Stomach (tissue), 19 donors: ENCODE measurements at places on chromosomes 7 and 10.

GRCh38 chr10:103590744-103591291, 97.3 kb downstream of the NEURL1 start:
- no peaks in the 10 kb centered on the region for H3K27me3 ChIP-seq
- no peak for DNase-seq
- H3K4me1 ChIP-seq, result no peaks in the 10 kb centered on the region

- DNase-seq, result no peak
- H3K4me3 ChIP-seq, result no peak overlapping the region
- H3K36me3 ChIP-seq, result no peaks in the 10 kb centered on the region
- no peak overlapping the region for H3K27ac ChIP-seq
- H3K4me1 ChIP-seq, result no peaks in the 10 kb centered on the region
- no peaks in the 10 kb centered on the region for H3K27me3 ChIP-seq
Measured at GRCh38 chr10:15189133-15189885, 20.8 kb upstream of the NMT2 start.

GRCh38 chr7:116195451-116195850, 14.9 kb upstream of the TES start:
- no peak for DNase-seq
- H3K27ac ChIP-seq, result no peak overlapping the region
- H3K36me3 ChIP-seq, result no peaks in the 10 kb centered on the region
- no peaks in the 10 kb centered on the region for H3K27me3 ChIP-seq
- no peaks in the 10 kb centered on the region for H3K4me1 ChIP-seq

GRCh38 chr10:91433620-91434019, 23.5 kb downstream of the HECTD2 start:
- H3K4me3 ChIP-seq, result no peak overlapping the region
- H3K27me3 ChIP-seq, result no peaks in the 10 kb centered on the region
- H3K4me1 ChIP-seq, result peaks cover 7% of the 10 kb centered on the region
- H3K27ac ChIP-seq, result no peak overlapping the region
- peaks cover 29% of the 10 kb centered on the region for H3K36me3 ChIP-seq

DNA sequence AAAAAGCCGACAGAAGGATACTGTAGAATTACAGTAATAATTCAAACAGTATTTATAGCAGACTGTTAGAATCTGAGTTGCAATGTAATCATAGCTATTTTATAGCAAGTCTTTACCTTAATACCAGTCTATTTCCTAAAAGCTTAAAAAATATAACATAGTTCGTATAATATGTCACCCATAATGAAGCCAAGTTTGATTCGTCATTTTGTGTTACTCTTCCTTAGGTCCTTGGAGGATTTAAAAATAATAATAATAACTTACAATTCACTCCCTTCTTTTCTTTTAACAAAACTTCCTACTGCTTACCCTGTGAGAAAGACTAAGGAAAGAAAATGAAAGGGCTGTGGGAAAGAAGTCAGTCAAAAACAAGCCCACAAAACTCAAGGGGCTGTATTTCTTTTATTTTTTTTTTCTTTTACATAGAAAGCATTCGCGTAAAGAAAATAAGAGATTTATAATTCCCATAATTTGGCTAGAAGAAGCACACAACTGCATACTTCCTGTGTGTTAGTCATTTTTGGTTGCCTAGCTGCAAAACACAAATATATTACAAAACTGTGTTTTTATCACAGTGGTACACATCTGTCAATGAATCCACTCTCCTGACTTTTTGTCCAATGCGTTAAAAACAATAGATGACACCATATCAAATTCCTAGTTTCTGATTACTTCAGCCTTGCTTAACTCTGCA, 187.2 kb upstream of the CELF2 start:
- H3K27ac ChIP-seq, result peak overlapping the region; percentile 42
- peaks cover 8% of the 10 kb centered on the region for H3K4me1 ChIP-seq
- H3K27me3 ChIP-seq, result no peaks in the 10 kb centered on the region
- DNase-seq, result no peak

DNA sequence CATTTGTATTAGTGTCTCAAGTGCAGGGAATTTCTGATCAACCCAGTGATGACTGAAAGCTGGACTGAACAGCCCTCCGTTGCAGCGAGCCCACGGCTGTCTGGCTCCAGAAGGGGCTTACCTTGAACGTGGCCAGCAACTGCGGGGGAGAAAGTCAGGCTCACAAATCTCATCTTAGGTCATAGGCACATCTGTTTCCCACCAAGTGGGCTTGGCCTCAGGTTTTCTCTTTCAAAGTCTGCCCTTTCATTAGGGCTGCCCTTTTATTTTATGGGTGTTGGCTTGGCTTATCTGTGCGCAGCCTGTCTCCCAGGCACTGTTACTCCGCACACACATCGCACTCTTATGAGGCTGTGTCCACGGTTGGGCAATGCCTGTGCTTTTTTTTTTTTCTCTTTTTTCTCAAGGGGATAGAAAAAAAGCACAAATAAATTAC, 178.0 kb downstream of the JCAD start:
- H3K4me1 ChIP-seq, result peaks cover 5% of the 10 kb centered on the region
- H3K27me3 ChIP-seq, result no peaks in the 10 kb centered on the region
- H3K4me3 ChIP-seq, result no peak overlapping the region

DNA sequence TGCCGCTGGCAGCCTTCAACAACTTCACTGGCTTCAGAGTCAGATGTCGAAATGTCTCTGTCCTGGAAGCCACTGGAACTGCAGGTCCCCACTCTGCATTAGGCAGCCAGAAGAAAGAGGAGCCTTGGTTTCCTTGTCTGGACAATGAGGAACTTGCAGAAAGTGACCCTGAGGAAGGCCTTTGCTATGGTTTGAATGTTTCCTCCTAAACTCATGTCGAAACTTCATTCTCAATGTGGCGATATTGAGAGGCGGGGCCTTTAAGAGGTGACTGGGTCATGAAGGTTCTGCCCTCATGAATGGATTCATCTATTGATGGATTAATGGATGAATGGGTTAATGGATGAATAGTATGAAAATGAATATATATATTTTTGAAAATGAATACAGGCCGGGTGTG, 61.6 kb upstream of the GPR26 start:
- no peaks in the 10 kb centered on the region for H3K4me1 ChIP-seq
- no peaks in the 10 kb centered on the region for H3K36me3 ChIP-seq
- no peaks in the 10 kb centered on the region for H3K27me3 ChIP-seq
- H3K4me3 ChIP-seq, result no peak overlapping the region

DNA sequence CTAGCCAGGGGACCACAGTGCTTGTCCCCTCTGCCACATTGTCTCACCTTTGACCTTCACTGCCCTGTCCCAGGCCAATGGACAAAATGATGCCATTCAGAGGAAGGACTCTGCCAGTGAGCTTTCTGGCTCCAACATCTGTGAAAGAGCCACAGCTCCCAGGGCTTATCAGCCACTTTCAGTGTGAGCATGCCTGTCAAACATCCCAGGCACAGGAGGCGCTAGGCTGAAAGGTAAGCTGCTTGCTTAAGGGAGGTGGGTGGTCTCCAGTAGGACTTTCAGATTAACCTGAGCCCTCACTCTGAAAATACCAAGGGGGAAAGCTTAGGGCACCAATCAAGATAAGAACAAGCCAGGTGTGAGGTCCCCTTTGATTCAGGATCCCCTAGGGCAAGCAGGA, 59.8 kb upstream of the GDF10 start:
- H3K27ac ChIP-seq, result no peak overlapping the region
- no peaks in the 10 kb centered on the region for H3K36me3 ChIP-seq
- H3K27me3 ChIP-seq, result peaks cover 4% of the 10 kb centered on the region
- no peaks in the 10 kb centered on the region for H3K4me1 ChIP-seq

GRCh38 chr10:8158193-8159071, 103.9 kb downstream of the GATA3 start:
- no peak overlapping the region for H3K27ac ChIP-seq
- no peaks in the 10 kb centered on the region for H3K27me3 ChIP-seq
- H3K4me1 ChIP-seq, result no peaks in the 10 kb centered on the region
- H3K36me3 ChIP-seq, result no peaks in the 10 kb centered on the region

- H3K27me3 ChIP-seq, result no peaks in the 10 kb centered on the region
- H3K27ac ChIP-seq, result no peak overlapping the region
- no peaks in the 10 kb centered on the region for H3K36me3 ChIP-seq
- H3K4me1 ChIP-seq, result peaks cover 45% of the 10 kb centered on the region
- no peak for DNase-seq
- H3K4me3 ChIP-seq, result no peak overlapping the region
Measured at GRCh38 chr7:137975221-137975620, 26.7 kb downstream of the CREB3L2 start.

GRCh38 chr7:75879771-75880184, 944 bp downstream of the RHBDD2 start:
- peak overlapping the region; percentile 96 for H3K4me3 ChIP-seq
- peaks cover 34% of the 10 kb centered on the region for H3K36me3 ChIP-seq
- H3K27ac ChIP-seq, result peak overlapping the region; percentile 94
- no peaks in the 10 kb centered on the region for H3K27me3 ChIP-seq
- peaks cover 4% of the 10 kb centered on the region for H3K4me1 ChIP-seq
- peak; percentile 40 for DNase-seq

- no peak overlapping the region for H3K27ac ChIP-seq
- H3K27me3 ChIP-seq, result no peaks in the 10 kb centered on the region
- DNase-seq, result no peak
- no peaks in the 10 kb centered on the region for H3K4me1 ChIP-seq
Measured at GRCh38 chr10:115295213-115295805, 202.1 kb downstream of the ATRNL1 start.

- H3K27ac ChIP-seq, result peak overlapping the region; percentile 22
- DNase-seq, result peak; percentile 27
- no peak overlapping the region for H3K4me3 ChIP-seq
- no peaks in the 10 kb centered on the region for H3K36me3 ChIP-seq
- no peaks in the 10 kb centered on the region for H3K27me3 ChIP-seq
Measured at GRCh38 chr10:19629567-19629966, 186.7 kb upstream of the PLXDC2 start.

- peaks cover 18% of the 10 kb centered on the region for H3K4me1 ChIP-seq
- H3K4me3 ChIP-seq, result no peak overlapping the region
- no peak overlapping the region for H3K27ac ChIP-seq
- DNase-seq, result peak; percentile 24
Measured at GRCh38 chr7:158029509-158029908, 558.1 kb downstream of the PTPRN2 start.

DNA sequence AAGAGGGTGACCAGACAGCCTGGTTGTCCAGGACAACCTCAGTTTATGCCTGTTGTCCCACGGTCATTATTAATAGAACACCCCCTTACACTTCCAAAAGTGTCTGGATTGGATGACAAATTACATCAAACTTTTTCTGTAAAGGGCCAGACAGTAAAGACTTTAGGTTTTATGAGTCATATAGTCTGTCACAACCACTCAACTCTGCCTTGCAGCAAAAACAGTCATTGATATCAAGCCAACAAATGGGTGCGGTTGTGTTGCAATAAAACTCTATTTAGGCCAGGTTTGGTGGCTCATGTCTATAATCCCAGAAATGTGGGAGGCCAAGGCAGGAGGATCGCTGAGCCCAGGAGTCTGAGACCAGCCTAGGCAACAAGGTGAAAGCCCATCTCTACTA, 66.7 kb upstream of the ATP6V0A4 start:
- H3K36me3 ChIP-seq, result peaks cover 49% of the 10 kb centered on the region
- H3K4me3 ChIP-seq, result no peak overlapping the region
- DNase-seq, result no peak
- no peaks in the 10 kb centered on the region for H3K27me3 ChIP-seq
- no peaks in the 10 kb centered on the region for H3K4me1 ChIP-seq

GRCh38 chr10:132277311-132277741, 30.4 kb downstream of the STK32C start:
- no peaks in the 10 kb centered on the region for H3K36me3 ChIP-seq
- H3K27me3 ChIP-seq, result no peaks in the 10 kb centered on the region
- H3K4me3 ChIP-seq, result no peak overlapping the region
- H3K27ac ChIP-seq, result no peak overlapping the region
- H3K4me1 ChIP-seq, result no peaks in the 10 kb centered on the region
- DNase-seq, result no peak

- peaks cover 3% of the 10 kb centered on the region for H3K27me3 ChIP-seq
- no peaks in the 10 kb centered on the region for H3K36me3 ChIP-seq
- DNase-seq, result no peak
- peaks cover 9% of the 10 kb centered on the region for H3K4me1 ChIP-seq
- H3K4me3 ChIP-seq, result no peak overlapping the region
- H3K27ac ChIP-seq, result no peak overlapping the region
Measured at GRCh38 chr10:17835688-17836087, 26.5 kb downstream of the MRC1 start.

DNA sequence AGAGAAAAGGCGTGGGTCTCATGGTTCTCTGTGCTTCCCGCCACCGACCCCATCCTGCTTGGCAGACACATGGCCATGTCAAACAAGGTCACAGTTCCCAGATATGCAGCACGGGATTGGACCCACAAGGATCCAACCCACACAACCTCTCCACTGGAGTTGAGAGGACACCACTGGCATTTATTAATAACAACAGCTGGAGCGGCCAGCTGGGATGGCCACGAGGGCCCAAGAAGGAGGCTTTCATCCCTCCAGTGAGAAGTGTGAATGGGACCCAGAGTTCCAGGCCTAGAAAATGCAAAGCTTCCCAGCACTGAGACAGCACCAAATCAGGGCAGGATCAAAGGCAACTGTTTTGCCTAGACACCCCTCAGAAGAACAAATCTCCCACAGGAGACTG, 31.5 kb downstream of the FGFR2 start:
- no peaks in the 10 kb centered on the region for H3K27me3 ChIP-seq
- H3K36me3 ChIP-seq, result no peaks in the 10 kb centered on the region
- no peak overlapping the region for H3K27ac ChIP-seq
- H3K4me3 ChIP-seq, result no peak overlapping the region
- H3K4me1 ChIP-seq, result no peaks in the 10 kb centered on the region
- no peak for DNase-seq

- no peaks in the 10 kb centered on the region for H3K27me3 ChIP-seq
- H3K27ac ChIP-seq, result no peak overlapping the region
- no peaks in the 10 kb centered on the region for H3K36me3 ChIP-seq
- no peaks in the 10 kb centered on the region for H3K4me1 ChIP-seq
- DNase-seq, result no peak
Measured at GRCh38 chr10:4174197-4174596, 389.2 kb upstream of the KLF6 start.

DNA sequence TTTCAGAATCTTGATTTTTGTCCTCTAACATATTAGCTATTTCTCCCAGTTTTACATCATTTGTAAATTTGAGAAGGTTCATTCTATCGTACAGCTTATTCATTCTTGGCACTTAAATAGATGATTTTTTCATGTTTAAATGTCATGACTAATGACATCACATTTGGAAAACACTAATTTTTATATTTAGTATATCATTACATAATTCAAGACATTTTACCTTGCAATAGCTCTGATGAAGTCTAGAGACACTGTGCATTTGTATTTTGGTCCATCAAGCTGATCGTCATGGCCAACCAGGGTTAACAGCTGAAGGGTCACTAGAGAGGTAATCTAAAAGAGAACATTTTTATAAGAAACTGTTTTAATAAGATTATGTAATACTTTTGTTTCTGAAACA, 71.3 kb downstream of the ORC5 start:
- peaks cover 3% of the 10 kb centered on the region for H3K36me3 ChIP-seq
- DNase-seq, result no peak
- no peaks in the 10 kb centered on the region for H3K4me1 ChIP-seq

GRCh38 chr10:95601116-95601719, 40.0 kb upstream of the SORBS1 start:
- peaks cover 15% of the 10 kb centered on the region for H3K36me3 ChIP-seq
- DNase-seq, result peak; percentile 96
- H3K27ac ChIP-seq, result no peak overlapping the region
- H3K27me3 ChIP-seq, result no peaks in the 10 kb centered on the region
- H3K4me3 ChIP-seq, result no peak overlapping the region
- peaks cover 25% of the 10 kb centered on the region for H3K4me1 ChIP-seq
